ENCODE measurements at places on chromosomes 3 and 15. TPM values are rescaled to one million over a fixed set of nuclear protein-coding genes. Genes with fewer than 3 reads are reported as not detected.

The LIPC gene
- not detected for total RNA-seq

The CKMT1B gene
- total RNA-seq, result 0.20 TPM

The RNF13 gene
- 56.6 TPM for total RNA-seq

The CPB1 gene
- total RNA-seq, result not detected

The CIP2A gene
- 68.1 TPM for total RNA-seq

The CCDC39 gene
- 0.03 TPM for total RNA-seq

The FSIP1 gene
- 0.43 TPM for total RNA-seq

The NR1I2 gene
- total RNA-seq, result 0.03 TPM

The SNX22 gene
- 2.3 TPM for total RNA-seq

The PLSCR5 gene
- total RNA-seq, result not detected

The EIF4A2 gene
- total RNA-seq, result 581 TPM

The CRYGS gene
- 0.13 TPM for total RNA-seq

The IGF2BP2 gene
- total RNA-seq, result 157 TPM

The ZDHHC23 gene
- 3.9 TPM for total RNA-seq

The FNDC3B gene
- total RNA-seq, result 63.7 TPM

The ATP2B2 gene
- total RNA-seq, result 0.03 TPM

The MORC1 gene
- 0.11 TPM for total RNA-seq

The CYP11A1 gene
- total RNA-seq, result 0.87 TPM

The EMC7 gene
- total RNA-seq, result 33.5 TPM

The LRRK1 gene
- 12.4 TPM for total RNA-seq

The MYRIP gene
- 0.48 TPM for total RNA-seq

The TRH gene
- not detected for total RNA-seq

The CLDN1 gene
- total RNA-seq, result 0.37 TPM

The SLC2A2 gene
- not detected for total RNA-seq

The KLHL24 gene
- total RNA-seq, result 16.7 TPM

The PROS1 gene
- 4.8 TPM for total RNA-seq

The SCG3 gene
- total RNA-seq, result not detected

The FGF12 gene
- total RNA-seq, result 1.3 TPM

The IL5RA gene
- not detected for total RNA-seq

The LRTM1 gene
- not detected for total RNA-seq

The ROBO2 gene
- under 0.01 TPM for total RNA-seq

The GATM gene
- not detected for total RNA-seq

The AMT gene
- total RNA-seq, result 0.58 TPM

The RUBCN gene
- 42.9 TPM for total RNA-seq

The MITF gene
- total RNA-seq, result 3.7 TPM

The SUCNR1 gene
- total RNA-seq, result not detected

The PPP1R14D gene
- not detected for total RNA-seq

The DUOX1 gene
- total RNA-seq, result not detected

The CD200 gene
- total RNA-seq, result not detected

The ARL13B gene
- 10.0 TPM for total RNA-seq

The COL6A5 gene
- 0.17 TPM for total RNA-seq

The ACTC1 gene
- total RNA-seq, result not detected

The CLPX gene
- 38.8 TPM for total RNA-seq

The GOLGA8S gene
- total RNA-seq, result not detected

The NRG4 gene
- not detected for total RNA-seq

The MAGEF1 gene
- 76.3 TPM for total RNA-seq

The GOLGA6L10 gene
- total RNA-seq, result 0.31 TPM

The PLCB2 gene
- 0.16 TPM for total RNA-seq

The PPARG gene
- 2.6 TPM for total RNA-seq
